ENCODE measurements at places on chromosomes 6 and 20.

- DNase-seq: no peak
Measured at GRCh38 chr20:9945408-9945807, 89.4 kb upstream of the ANKEF1 start.

- DNase-seq: no peak
Measured at GRCh38 chr6:163384510-163384909, 30.0 kb upstream of the QKI start.

- DNase-seq: no peak
Measured at GRCh38 chr6:85465762-85466161, 15.9 kb downstream of the NT5E start.

GRCh38 chr20:44959638-44960102 lies 527 bp downstream of the TOMM34 start:
- DNase-seq: peak; percentile 49
